ENCODE measurements at places on chromosomes 5 and 9. TPM values are rescaled to one million over a fixed set of nuclear protein-coding genes. Genes with fewer than 3 reads are reported as not detected.

SERF1B gene
- total RNA-seq = 14.4 TPM

IL9 gene
- total RNA-seq = not detected

PRDM12 gene
- total RNA-seq = not detected

AQP7 gene
- 4.6 TPM for total RNA-seq

PCDHAC2 gene
- total RNA-seq = 0.32 TPM

FLT4 gene
- total RNA-seq = 29.6 TPM

PDCD1LG2 gene
- total RNA-seq = 4.2 TPM

GOLM1 gene
- total RNA-seq = 19.6 TPM

ANKRD18A gene
- 0.14 TPM for total RNA-seq

NCS1 gene
- 196 TPM for total RNA-seq

SLC31A2 gene
- total RNA-seq = 9.7 TPM

PDE6A gene
- total RNA-seq = not detected

ITGA1 gene
- 134 TPM for total RNA-seq

ACSL6 gene
- total RNA-seq = 0.62 TPM

HSPB3 gene
- 25.5 TPM for total RNA-seq

STPG3 gene
- not detected for total RNA-seq

TRIM7 gene
- total RNA-seq = 3.5 TPM

MAMDC4 gene
- total RNA-seq = 2.4 TPM
